Esophagus muscularis mucosa (tissue), 4 donors: ENCODE measurements at places on chromosomes 7 and 10. TPM values are rescaled to one million over a fixed set of nuclear protein-coding genes. Genes with fewer than 3 reads are reported as not detected.
A peak's percentile ranks its signal among the peaks of the same experiment; 100 is the strongest.

The ITIH2 gene
- not detected for total RNA-seq

The MYPN gene
- total RNA-seq: 0.50 TPM

The TMEM184A gene
- total RNA-seq: not detected

The EPHB4 gene
- total RNA-seq: 26.2 TPM

The PPRC1 gene
- total RNA-seq: 10.8 TPM

The MINDY4 gene
- total RNA-seq: 31.1 TPM

The ASB10 gene
- not detected for total RNA-seq

The TRIM74 gene
- total RNA-seq: not detected

The PITX3 gene
- total RNA-seq: not detected

The GSAP gene
- total RNA-seq: 15.7 TPM

The GALNT17 gene
- total RNA-seq: 95.6 TPM

The GIMAP8 gene
- total RNA-seq: 18.5 TPM

The SPDYE1 gene
- not detected for total RNA-seq

The HPSE2 gene
- 32.3 TPM for total RNA-seq

DNA sequence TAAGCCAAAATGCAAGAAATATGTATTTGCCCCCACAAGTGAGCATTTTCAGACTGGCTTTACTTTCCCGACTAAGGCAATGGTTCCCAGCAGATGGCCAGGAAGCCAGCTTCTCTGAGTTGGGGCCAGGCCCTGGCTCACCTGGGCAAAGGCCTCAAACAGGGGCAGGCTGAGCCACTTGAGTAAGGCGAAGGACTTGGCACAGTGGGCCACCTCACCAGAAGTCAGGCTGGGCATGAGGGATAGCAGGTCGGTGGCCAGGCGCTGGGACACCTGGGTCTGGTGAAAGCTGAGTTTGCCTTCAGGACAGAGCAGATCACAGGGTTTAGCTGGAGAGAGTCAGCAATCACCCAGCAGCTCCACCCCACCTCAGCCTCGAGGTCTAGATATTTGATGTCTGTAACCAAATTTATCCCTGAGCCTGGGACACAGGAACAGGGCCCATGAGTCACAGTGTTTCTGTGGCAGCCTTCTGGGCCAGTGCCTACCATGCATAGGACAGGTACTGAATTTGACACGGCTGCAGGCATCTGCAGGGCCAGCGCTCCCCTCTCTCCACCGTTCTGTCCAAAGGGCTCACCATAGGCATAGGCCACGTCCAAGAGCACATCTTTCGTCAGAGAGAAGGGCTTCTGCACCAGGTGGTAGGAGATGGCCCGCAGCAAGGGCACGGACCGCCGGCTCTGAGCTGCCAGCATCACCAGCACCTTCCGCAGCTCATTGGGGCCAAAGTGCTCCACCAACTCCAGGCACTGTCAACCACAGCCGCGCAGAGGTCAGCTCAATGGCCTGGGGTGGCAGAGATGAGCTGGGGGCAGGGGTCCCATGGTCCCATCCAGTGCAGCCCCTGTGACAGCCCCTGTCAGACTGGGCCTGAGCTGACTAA lies 7.3 kb downstream of the TBRG4 start:
- H3K4me1 ChIP-seq: peaks cover 35% of the 10 kb centered on the region
- H3K27ac ChIP-seq: no peak overlapping the region
- no peak for DNase-seq
- no peak overlapping the region for H3K4me3 ChIP-seq
- H3K27me3 ChIP-seq: no peaks in the 10 kb centered on the region

- no peak overlapping the region for H3K27ac ChIP-seq
- DNase-seq: no peak
- no peaks in the 10 kb centered on the region for H3K36me3 ChIP-seq
Measured at GRCh38 chr7:130732980-130733930, 752 bp downstream of the KLF14 start.

DNA sequence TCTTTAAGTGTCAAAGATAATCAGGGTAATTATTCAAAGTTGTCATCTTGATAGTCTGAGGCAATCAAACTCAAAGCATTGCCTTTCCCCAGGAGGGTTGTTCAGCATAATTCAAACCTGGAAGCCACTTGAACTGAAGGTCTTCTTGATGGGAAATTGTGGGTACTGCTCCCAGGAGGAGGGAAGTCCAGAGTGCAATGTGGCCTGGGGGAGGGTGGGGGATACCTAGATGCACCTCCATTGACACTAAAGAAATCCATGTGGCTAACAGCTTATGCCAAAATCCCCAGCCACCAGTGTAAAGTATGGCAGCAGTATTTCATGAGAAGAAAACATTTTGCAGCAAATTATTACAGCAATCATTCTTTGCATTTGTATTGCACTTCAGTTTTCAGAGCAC lies 114.9 kb downstream of the STRA8 start:
- H3K27me3 ChIP-seq: no peaks in the 10 kb centered on the region
- DNase-seq: no peak
- H3K27ac ChIP-seq: no peak overlapping the region
- no peaks in the 10 kb centered on the region for H3K4me1 ChIP-seq
- no peak overlapping the region for H3K4me3 ChIP-seq
- no peaks in the 10 kb centered on the region for H3K36me3 ChIP-seq

DNA sequence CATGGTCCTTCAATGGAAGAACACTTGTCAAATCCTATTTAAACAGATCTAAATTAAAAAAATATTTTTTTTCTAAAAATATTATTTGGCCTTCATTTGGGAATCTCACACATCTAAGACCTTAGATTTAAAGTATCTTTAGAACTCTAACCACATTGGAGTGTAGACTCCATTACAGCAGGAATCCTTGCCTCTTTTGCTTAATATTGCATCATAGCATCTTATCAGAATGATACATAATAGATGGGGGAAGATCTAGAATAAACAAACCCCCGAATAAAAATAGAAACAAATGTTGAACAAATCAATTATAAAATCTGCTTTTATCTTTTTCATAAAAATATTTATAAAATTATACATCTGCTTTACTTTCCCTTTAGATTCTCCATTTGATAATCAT lies 27.6 kb upstream of the EPC1 start:
- no peak overlapping the region for H3K27ac ChIP-seq
- H3K27me3 ChIP-seq: no peaks in the 10 kb centered on the region
- DNase-seq: no peak
- H3K4me1 ChIP-seq: peaks cover 63% of the 10 kb centered on the region

DNA sequence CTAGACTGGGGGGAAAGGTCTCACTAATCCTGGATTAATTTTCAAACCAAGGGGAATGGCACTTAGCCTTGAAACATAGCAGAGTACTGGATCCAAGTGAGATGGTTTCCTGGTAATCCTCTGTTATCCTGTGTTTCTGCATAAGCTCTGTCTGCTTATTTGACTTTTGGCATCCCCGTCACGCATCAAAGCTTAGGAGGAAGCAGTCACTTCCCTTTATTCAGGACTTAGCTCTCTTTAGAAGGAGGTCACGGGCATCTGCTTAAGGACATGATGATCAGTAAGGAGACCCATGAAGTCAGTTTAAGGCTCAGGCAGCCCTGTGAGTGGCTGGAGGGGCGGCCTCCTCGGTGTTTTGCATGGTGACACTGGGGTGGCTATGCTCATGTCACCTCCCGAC lies 30.0 kb downstream of the TSPAN15 start:
- DNase-seq: no peak
- H3K27ac ChIP-seq: peak overlapping the region; percentile 90
- peaks cover 100% of the 10 kb centered on the region for H3K4me1 ChIP-seq
- no peak overlapping the region for H3K4me3 ChIP-seq

GRCh38 chr7:159328096-159328495 lies 183.4 kb upstream of the VIPR2 start:
- no peak overlapping the region for H3K4me3 ChIP-seq
- no peak overlapping the region for H3K27ac ChIP-seq
- no peaks in the 10 kb centered on the region for H3K27me3 ChIP-seq
- no peaks in the 10 kb centered on the region for H3K36me3 ChIP-seq
- no peaks in the 10 kb centered on the region for H3K4me1 ChIP-seq

- H3K4me3 ChIP-seq: no peak overlapping the region
- no peaks in the 10 kb centered on the region for H3K27me3 ChIP-seq
- H3K27ac ChIP-seq: no peak overlapping the region
- no peaks in the 10 kb centered on the region for H3K36me3 ChIP-seq
- peaks cover 81% of the 10 kb centered on the region for H3K4me1 ChIP-seq
- no peak for DNase-seq
Measured at GRCh38 chr10:34786464-34786863, 28.6 kb downstream of the PARD3 start.

DNA sequence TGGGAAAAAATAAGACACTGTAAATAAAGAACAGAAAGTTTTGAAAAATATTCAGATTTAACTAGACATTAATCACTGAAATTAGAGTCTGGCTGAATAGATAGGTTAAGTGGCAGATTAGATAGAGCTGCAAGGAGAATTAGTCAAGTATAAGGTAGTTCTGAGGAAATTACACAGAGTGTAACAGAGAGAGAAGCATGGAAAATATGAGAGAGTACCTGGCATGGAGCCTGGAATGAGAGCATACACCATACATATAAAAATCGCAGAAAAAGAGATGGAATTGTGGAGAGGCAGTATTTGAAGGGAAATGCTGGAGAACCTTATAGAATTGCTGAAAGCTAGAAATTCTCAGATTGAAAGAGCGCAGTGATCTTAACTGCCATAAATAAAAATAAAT lies 46.9 kb downstream of the ZNRF2 start:
- no peaks in the 10 kb centered on the region for H3K36me3 ChIP-seq
- no peak overlapping the region for H3K4me3 ChIP-seq
- H3K4me1 ChIP-seq: peaks cover 11% of the 10 kb centered on the region
- no peak for DNase-seq
- no peaks in the 10 kb centered on the region for H3K27me3 ChIP-seq
- H3K27ac ChIP-seq: no peak overlapping the region

- peaks cover 5% of the 10 kb centered on the region for H3K4me1 ChIP-seq
- H3K4me3 ChIP-seq: no peak overlapping the region
- no peaks in the 10 kb centered on the region for H3K36me3 ChIP-seq
- no peaks in the 10 kb centered on the region for H3K27me3 ChIP-seq
Measured at GRCh38 chr10:21403256-21404015, 122.0 kb downstream of the SKIDA1 start.

DNA sequence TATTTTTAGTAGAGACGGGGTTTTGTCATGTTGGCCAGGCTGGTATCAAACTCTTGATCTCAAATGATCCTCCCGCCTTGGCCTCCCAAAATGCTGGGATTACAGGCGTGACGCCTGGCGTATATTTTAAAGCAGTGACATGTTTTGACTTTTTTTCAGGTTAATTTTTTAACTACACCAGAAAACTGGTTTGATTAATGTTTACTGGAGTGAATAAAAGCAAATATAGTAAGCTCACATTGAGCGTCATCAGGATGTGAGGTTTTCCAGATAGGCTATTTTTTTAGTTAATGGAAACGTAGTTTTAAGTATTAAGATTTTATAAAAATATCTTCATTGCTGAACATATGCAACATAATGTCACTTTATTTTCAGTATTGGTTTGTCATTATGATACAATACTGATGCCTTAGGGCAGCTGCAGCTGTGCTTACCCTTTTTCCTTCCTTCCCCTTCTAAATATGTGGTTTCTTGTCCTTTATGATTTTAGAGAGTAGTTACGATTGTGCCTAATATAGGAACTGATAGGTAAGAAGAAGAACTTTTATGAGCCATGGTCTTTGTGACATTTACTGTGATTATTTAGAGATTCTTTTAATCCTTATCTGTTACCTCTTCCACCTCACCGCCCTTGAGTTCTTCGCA lies 37.3 kb downstream of the TMEM60 start:
- no peaks in the 10 kb centered on the region for H3K27me3 ChIP-seq
- DNase-seq: no peak
- H3K36me3 ChIP-seq: peaks cover 1% of the 10 kb centered on the region
- H3K27ac ChIP-seq: no peak overlapping the region
- peaks cover 62% of the 10 kb centered on the region for H3K4me1 ChIP-seq
- H3K4me3 ChIP-seq: no peak overlapping the region

- no peaks in the 10 kb centered on the region for H3K27me3 ChIP-seq
- no peak overlapping the region for H3K4me3 ChIP-seq
- no peaks in the 10 kb centered on the region for H3K4me1 ChIP-seq
- no peak overlapping the region for H3K27ac ChIP-seq
- no peaks in the 10 kb centered on the region for H3K36me3 ChIP-seq
- DNase-seq: no peak
Measured at GRCh38 chr7:83866582-83866981, 217.6 kb upstream of the SEMA3E start.

DNA sequence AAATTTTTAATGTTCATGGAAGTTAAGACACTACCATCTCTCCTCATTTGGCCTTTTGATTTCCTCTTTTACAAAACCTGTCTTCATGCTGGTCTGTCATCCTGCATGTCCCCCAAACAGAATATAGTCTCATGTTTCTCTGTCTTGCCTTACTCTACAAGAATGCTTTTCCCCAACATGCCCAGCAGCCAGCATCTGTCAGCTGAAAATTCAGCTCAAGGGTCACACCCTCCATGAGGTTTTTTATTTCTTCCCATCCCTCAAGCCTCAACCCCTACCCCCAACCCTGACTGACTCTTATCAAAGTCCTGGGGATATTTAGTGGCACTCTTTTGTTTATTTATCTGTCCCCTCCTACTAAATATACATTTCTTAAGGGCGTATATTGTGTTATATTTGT lies 202.0 kb downstream of the ANK3 start:
- no peaks in the 10 kb centered on the region for H3K27me3 ChIP-seq
- no peaks in the 10 kb centered on the region for H3K36me3 ChIP-seq
- DNase-seq: no peak
- no peak overlapping the region for H3K4me3 ChIP-seq
- no peak overlapping the region for H3K27ac ChIP-seq

DNA sequence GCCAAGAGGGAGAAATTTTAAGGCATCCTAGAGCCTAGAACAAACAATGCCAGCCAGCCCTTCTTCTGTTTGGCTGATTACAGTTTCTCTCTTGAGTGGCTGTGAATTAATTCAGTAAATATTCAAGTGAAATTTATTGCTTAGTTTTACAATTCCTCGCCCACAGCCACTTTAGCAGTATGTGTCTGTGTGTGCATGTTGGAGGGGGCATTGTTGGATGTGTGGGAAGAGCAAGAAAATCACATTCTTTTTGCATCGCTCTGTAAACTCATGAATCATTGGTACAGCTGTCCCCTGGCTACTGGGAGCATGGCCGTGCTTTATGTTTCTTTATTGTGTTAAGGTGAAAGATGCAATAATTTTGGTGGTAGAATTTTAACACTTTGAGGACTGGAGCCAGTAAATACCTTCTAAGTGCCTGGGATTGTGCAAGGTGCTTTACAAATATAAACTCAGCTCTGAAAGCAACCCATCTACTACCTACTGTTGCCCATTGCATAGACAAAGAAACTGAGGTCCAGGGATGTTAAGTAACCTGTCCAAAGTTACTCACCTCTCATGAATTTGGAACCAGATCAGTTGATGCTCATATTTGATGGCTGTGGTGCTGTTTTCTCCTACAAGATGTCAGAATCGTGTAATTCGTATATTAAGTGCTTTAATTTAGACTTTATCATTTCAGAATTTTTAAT lies 89.9 kb upstream of the BTBD16 start:
- H3K4me3 ChIP-seq: no peak overlapping the region
- DNase-seq: no peak
- peaks cover 2% of the 10 kb centered on the region for H3K36me3 ChIP-seq

GRCh38 chr10:104580774-104581675 lies 60.1 kb upstream of the SORCS3 start:
- H3K27ac ChIP-seq: no peak overlapping the region
- H3K4me1 ChIP-seq: no peaks in the 10 kb centered on the region
- H3K36me3 ChIP-seq: no peaks in the 10 kb centered on the region

GRCh38 chr7:155576416-155576815 lies 30.1 kb upstream of the CNPY1 start:
- H3K27me3 ChIP-seq: no peaks in the 10 kb centered on the region
- H3K36me3 ChIP-seq: no peaks in the 10 kb centered on the region
- DNase-seq: no peak
- H3K4me1 ChIP-seq: no peaks in the 10 kb centered on the region
- H3K4me3 ChIP-seq: no peak overlapping the region
- no peak overlapping the region for H3K27ac ChIP-seq

- no peaks in the 10 kb centered on the region for H3K36me3 ChIP-seq
- DNase-seq: no peak
- no peaks in the 10 kb centered on the region for H3K27me3 ChIP-seq
Measured at GRCh38 chr10:110035070-110035921, 27.5 kb downstream of the ADD3 start.
